GM18507 (cell line): ENCODE measurements at places on chromosomes 4 and X.

DNA sequence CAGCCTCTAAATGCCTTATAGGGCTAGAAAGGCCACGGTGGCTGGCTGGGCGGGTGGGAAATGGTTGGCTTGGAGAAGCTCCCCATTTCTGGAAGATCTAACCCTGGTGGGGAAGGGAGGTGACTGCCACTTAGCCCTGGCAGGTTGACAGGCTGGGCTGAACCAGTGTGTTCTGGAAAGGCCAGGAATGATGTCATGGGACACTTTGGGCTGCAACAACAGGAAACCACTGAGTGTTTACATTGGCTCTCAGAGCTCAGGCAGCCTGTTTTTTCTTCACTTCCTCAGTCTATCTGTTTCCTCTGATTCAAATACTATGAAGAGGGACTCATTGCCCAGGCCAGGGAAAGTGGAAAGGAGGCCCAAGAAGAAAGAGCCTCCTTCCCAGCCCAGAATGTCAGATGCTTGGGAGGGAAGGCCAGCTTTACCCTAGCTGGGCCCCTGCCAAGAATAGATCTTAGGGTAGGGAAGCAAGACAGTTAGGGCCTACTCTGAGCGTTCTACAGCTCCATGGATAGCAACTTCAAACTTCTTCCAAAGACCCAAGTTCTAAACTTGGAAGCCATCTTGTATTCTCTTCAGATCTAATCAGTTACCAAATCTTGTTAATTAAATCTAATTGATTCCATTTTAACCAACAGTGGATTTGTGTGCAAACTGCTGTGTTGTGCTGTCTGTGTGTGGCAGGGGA is 65.8 kb upstream of the MSN start:
- DNase-seq = no peak

- no peak for DNase-seq
Observed at GRCh38 chr4:142929526-142929925, 83.4 kb upstream of the INPP4B start.

DNA sequence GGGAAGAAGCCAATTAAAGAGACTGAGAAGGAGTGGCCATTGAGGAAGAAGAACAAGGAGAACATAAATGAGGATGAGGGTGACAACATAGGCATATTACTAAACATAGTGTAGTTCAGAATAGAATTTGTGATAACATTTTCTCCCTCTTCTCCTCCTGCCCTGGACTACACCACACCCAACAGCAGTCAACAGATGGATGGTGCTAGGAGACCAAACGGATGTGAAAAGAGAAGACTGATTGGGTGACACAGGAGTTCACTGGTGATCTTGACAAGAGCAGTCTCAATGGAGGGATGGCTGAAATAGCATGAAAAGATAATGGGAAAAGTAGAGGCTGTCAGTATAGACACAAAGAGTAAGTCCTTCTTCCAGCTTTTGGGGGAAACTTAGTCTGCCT is 226.5 kb upstream of the FGF13 start:
- no peak for DNase-seq

GRCh38 chr4:21366312-21366711 is 582.3 kb downstream of the KCNIP4 start:
- no peak for DNase-seq

- DNase-seq = no peak
Observed at GRCh38 chr4:1462009-1462767, 55.9 kb upstream of the NKX1-1 start.

DNA sequence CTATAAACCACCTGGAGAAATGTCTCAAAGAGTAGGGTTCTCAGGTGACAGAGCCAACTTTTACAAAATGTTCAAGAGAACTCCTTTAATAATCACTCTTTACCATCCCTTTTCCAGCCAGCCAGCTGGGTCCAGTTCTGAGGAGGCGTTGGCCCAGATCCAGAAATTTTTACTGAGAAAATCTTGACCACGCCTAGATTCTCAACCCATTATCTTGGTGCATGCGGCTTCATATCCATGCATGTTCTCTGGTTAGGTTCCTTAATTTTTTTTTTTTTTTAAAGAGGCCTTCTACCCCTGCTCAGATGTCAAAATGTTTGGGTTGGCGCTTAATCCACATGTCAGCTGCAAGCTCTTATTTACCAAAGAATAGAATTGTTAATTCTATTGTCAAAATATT is 12.0 kb upstream of the MAP7D2 start:
- DNase-seq = no peak

- DNase-seq = no peak
Observed at GRCh38 chr4:122309988-122310626, 68.7 kb upstream of the ADAD1 start.

DNA sequence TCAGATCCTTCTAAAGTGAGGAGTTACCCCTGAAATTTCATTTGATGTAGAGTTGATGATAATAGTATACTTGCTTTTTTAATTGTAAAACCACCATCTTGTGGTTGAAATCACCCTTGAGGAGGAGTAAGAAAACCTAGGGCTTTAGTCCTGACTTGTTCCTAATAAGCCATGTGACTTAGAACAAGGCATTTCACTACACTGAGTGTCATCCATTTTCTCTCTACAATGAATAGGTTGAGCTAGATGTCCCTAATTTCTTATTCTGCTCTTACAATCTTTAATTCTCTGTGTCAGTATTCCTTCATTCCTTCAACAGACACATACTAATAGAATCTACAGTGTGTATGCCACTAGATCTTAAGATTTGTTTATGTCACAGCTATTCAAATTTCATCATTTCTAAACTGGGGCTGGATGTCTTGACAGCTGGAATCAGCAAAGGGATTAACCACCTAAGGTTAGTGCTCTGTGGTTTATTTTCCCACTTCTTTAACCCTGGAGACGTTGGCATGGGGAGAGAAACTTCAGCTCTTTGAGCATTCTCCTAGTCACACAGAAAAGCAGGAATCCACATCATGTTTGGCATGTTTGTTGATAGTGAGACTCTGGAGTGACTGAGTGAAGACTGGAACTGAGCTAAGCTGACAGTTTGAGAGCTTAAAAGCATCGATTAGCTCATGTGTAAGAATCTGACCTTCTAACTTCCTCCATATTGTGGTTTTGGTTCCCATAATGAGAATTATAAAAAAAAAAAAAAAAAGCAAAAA is 246.3 kb downstream of the NDST4 start:
- DNase-seq = no peak

DNA sequence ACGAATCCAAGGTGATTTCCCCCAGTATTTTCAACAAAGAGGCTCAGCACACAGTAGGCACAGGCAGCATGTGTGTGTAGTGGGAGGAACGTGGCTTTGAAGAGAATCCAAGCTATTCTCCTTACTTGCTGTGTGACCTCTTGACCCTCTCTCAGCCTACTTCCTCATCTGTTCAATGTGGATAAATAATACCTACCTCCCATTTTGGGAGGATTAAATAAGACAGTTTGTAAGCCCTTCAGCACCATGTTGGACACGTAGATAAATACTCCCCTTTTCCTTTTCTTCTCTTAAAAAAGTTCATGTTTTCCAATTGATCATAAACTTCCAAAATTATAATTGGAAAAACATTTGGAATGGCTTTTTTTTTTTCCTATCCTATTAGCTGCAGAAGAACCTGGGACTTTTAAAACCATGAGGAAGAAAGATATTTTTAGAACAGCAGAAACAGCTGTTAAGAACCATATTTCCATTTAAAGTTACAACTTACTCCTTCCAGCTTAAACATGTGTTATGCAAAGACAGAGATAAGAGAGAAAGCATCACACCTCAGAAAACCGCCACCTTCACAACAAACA is 56.1 kb upstream of the TMEM131L start:
- DNase-seq = no peak

- no peak for DNase-seq
Observed at GRCh38 chr4:19187096-19187495, 1064.6 kb upstream of the SLIT2 start.

- DNase-seq = no peak
Observed at GRCh38 chr4:112982680-112983079, 66.8 kb upstream of the ANK2 start.

- no peak for DNase-seq
Observed at GRCh38 chrX:150362599-150363481, at the start of gene MAMLD1. Gene MAMLD1 (plus strand): TSS chrX:150363317. CDS start chrX:150445517, 82,200 bp downstream.

- no peak for DNase-seq
Observed at GRCh38 chr4:1291091-1291490, 1.4 kb downstream of the MAEA start.

GRCh38 chrX:9486786-9487387 is 22.0 kb downstream of the TBL1X start:
- no peak for DNase-seq

- no peak for DNase-seq
Observed at GRCh38 chr4:84085986-84086385, 413.1 kb downstream of the NKX6-1 start.

GRCh38 chr4:108097990-108098553 is 70.7 kb downstream of the LEF1 start:
- no peak for DNase-seq

DNA sequence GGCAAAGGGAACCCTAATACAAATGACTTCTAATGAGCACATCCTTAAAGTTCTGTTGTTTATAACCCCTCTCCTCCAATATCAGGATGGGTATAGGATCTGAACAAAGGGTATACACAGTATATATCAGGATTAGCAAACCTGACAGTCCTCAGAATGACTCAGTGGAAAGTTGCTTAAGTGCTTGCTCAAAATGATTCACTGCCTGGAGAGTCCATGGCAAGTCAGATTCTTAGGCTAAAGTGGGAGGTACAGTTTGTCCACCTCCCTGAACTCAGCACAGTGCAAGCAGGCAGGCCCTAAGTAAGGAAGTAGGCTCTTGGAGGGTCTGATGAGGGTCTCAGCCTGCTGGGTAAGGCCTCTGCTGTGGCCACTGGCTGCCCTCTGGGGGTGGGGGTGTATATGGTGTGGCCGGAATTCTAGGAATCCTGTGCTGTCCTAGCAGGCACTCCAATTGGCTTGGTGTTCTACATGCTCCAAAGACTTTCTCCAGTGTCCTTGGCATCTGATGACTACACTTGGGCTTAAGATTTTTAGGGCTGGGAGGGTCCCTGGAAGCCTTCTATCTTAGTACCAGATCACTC is 54.3 kb downstream of the CHRDL1 start:
- no peak for DNase-seq

DNA sequence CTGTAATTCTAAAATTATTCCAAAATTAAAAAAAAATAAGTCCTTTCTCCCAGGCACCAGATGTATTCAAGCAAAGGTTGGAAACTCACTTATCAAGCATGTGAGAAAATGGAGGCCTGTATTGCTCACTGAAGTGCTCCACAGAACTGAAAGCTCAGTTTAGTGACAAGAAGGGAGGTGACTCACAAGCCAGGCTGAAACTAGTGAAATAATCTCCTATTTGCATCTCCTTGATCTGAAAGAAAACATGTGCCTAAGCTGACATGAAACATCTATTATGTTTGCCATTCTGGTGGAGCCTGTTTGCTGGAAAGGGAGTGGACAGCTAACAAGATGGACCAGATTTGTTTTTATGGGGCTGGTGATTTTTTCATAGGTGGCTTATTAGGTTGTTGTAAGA is 54.0 kb upstream of the AMELX start:
- no peak for DNase-seq

- no peak for DNase-seq
Observed at GRCh38 chr4:165299399-165300060, 27.9 kb upstream of the MSMO1 start.

- peak; percentile 12 for DNase-seq
Observed at GRCh38 chr4:103934178-103934789, 214.5 kb upstream of the TACR3 start.

DNA sequence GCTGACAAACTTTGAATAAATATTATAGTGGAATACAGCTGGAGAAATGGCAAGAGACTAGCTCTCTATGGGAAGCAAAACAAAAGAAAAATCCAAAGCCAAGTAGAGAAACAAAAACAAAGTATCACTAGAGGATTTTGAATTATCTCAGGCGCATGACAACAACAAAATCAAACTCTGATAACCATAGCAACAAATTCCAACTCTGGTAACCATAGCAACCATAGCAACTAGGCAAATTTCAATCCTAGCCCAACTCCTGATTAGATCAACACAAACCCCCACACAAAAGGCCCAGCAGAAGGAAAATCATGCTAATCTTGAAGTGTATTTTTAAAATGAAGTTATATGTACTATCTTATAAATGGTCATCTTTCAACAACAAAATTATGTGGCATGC is 98.4 kb upstream of the MAGEE2 start:
- no peak for DNase-seq

DNA sequence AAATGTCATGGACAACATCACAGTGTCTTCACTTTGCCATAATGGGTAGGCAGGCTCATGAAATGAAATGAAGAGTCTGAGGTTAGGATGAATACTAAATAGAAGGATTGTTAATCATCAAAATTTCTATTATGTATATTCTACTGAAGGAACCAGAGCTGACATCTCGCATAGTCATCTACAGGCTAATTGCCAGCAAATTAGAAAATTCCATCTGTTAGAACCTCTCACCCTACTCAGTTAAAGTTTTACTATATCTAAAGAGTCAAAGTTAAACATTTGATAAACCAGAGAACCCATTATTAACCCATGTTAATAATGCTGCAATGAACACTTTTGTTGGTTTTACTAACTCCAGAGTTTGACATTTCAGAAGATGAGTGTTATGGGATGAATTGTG is 114.6 kb downstream of the ARHGAP6 start:
- DNase-seq = no peak

DNA sequence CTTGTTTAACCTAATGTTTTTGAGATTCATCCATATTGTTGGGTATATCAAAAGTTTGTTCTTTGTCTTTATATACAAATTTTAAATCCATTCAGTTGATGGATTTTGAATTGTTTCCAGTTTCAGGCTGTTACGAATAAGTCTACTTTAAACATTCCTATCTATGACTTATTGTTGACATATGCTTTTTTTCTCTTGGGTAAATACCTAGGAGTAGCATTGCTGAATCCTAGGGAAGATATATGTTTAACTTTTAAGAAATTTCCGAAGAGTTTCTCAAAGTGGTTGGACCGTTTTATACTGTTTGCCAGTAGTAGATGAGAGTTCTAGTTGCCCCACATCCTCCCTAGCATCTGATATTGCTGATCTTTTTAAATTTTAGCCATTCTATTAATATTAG is 60.9 kb upstream of the IL13RA1 start:
- no peak for DNase-seq

GRCh38 chr4:99848591-99849001 is 32.0 kb downstream of the DAPP1 start:
- DNase-seq = no peak

DNA sequence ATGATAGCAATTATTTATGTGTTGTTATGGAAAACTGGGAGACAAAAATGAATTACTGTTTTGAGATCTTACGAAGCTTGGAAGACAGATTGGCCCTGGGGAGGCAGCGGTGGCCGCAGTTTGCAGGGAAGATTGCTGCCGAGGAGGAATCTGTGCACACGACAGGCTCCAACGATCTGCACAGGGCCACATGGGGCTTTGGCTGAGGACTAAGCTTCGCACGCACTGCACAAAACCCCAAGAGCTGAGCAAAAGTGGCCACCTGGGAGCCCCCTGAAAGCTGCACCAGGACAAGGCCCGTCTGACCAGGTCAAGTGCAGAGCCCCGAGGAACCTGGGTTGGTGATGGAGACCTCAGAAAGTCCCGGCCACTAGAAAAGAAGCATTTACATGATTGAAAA is 5.2 kb upstream of the PDE6B start:
- no peak for DNase-seq

DNA sequence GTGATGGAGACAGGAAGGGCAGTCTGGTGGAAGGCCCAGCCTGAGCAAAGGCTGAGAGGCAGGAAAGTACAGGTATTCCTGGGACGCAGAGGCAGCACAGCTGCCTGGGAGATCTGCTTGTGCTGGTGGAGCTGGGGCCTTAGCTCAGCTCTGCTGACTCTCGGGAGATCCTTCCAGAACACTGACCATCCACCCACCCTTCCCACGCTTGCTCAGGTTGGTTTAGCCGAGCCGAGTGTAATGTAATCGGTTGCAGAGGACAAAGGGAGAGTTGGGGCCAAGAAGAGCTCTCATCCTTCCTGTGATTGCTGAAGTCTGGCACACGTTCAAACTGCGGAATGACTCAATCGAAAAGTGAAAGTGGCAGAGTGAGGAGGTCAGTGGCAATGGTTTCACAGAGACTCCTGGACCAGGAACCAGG is 43.1 kb upstream of the GPR78 start:
- no peak for DNase-seq
